ENCODE measurements at places on chromosomes 5 and 9. TPM values are rescaled to one million over a fixed set of nuclear protein-coding genes. Genes with fewer than 3 reads are reported as not detected.
A peak's percentile ranks its signal among the peaks of the same experiment; 100 is the strongest.

GRCh38 chr5:42940853-42941252 is 99.3 kb downstream of the ANXA2R start:
- no peak for DNase-seq

GRCh38 chr5:104421431-104421830 is 858.8 kb upstream of the NUDT12 start:
- DNase-seq: no peak

RNF180 gene
- 5.6 TPM for total RNA-seq

DNA sequence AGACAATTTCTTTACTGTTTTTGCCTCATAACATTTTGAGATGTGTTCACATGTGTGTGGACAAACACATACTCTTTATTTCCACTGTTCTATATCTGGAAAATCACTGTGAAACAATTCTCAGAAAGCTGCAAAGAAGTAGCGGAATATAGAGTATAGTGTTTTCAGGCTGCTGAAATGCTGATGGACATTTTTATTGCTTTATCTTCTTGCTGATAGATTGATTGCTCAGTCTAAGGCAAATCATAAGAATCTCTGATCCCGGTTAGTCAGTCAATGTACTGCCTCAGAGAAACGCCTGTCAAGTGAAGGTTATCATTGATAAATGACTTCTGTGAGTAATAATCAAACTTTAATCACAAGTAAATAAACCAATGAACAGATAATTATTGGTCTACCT is 364.9 kb upstream of the CTNND2 start:
- DNase-seq: no peak

DEPDC1B gene
- 5.2 TPM for total RNA-seq

DNA sequence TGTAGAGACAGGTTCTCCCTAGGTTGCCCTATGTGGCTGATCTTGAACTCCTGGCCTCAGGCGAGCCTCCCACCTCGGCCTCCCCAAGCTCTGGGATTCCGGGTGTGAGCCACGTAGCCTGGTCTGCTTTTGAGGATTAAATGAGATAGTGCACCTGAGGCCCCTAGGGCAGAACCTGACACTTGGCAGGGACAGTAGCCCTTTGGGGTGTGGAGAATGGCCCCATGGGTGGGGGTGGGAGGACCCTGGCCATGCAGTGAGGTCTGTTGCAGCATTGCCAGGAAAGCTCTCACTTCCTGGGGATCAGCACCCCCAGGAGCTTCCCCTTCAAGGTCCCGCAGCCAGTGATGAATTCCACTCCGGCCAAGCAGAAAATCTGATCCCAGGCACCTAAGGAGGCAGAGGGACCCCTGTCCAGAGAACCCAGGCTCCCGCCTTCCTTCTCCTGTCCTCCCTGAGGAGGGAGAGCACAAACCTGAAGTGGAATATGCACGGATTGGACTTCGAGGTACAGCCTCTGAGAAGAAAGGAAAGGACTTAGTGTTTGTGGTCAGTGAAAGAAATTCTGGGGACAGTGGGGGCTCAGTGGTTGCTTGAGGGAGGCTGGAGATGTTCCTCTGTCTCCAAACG is 73.9 kb upstream of the UNC5A start:
- DNase-seq: no peak

DNA sequence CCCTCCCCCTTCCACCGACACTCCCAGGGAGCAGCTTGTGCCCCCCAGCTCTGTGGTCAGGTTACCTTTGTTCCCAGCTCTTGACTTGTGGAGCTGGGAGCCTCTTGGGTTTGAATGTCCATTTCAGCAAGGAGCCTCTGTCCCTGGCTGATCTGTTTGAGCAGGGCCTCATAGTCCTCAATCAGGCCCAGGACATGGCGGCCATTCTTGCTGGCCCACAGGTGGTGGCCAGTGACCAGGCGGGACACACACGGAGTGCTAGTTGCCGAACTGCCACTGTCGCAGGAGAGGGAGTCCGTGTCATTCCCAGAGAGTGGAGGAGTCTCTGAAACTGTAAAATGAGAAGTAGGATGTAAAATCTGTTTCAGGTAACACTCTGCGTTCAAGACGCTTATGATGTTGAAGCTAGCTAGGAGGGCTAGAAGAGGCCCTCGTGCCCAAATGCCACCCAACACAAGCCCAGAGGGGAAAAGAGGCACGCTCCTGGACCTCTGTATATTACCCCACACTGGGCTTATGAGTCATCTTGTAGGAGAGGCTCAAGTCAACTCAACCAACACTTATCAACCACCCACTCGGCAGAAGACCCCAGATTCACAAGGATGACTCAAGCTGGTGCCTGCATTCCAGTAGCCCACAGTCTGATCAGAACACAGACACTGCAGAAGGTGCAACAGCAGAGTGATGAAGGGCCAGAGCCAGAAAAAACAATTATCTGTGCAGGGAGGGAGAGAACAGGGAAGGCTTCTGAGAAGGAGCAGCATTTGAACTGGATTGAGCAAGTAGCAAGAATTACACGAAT is 177.0 kb downstream of the CDK5RAP2 start:
- DNase-seq: peak; percentile 90

DNA sequence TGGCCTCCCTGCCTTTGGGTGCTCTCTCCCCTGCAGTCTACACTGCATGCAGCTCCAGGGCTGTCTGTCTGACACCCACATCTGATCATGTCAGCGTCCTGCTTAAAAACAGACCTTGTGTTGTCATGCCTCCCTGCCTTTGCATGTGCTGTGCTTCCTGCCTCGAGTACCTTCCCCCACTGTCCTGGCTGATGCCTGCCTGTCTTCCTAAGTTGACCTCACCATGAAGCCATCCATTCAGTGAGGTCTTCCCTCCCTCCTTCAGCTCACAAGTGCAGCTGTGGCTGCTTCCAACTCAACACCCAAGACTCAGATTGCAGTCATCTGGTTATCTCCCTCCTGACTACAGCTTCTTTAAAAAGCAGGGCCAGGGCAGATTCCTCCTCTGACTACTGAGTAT is 5.5 kb downstream of the ANGPTL2 start:
- no peak for DNase-seq

DNA sequence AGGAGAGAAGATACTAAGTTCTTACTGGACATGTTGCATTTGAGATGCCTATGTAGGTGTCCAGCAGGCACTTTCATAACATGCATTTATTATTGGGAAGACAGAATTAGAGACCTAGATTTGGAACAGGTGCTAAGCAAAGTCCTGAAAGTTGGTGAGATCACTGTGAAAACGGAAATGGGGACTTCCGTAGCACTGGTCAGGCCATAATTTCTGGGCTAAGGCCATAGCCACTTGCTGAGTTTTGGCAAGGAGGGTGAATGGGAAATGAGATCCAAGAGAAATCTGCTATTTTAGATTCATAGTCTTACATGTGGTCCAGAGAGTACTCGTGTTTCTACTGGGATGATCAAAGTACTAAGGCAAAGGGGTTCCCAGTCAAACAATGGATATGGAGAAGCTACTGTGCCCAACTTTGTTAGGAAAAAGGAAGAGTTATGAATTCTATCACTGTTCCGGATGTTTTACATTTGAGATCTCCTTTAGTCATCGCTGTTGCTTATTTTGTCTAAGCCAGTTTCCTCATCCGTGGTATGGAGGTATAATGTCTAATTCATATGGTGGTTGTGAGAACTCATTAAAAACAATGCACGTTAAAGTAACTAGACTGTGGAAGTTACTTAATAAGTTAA is 33.4 kb downstream of the TEK start:
- DNase-seq: no peak

GRCh38 chr5:28249771-28250415 is 1211.5 kb upstream of the CDH9 start:
- no peak for DNase-seq

ANKRD34B gene
- total RNA-seq: not detected

ARSI gene
- total RNA-seq: 13.8 TPM

DNA sequence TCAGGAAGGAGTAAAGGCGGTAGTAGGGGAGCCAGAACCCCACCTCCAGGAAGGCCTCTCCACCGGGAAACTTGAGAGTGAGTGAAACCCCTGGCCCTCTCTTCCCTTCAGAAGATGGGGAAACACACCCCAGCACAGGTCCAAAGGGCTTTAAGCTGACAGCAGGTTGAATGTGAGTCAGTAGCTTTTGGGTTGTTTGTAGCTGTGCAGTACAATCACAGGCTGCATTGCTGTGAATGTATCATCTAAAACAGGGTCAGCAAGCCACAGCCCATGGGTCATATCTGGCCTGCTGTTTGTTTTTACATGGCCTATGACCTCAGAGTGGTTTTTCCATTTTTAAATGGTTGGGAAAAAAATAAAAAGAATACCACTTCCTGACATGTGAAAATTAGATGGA is 10.0 kb downstream of the OTULINL start:
- peak; percentile 49 for DNase-seq

DNA sequence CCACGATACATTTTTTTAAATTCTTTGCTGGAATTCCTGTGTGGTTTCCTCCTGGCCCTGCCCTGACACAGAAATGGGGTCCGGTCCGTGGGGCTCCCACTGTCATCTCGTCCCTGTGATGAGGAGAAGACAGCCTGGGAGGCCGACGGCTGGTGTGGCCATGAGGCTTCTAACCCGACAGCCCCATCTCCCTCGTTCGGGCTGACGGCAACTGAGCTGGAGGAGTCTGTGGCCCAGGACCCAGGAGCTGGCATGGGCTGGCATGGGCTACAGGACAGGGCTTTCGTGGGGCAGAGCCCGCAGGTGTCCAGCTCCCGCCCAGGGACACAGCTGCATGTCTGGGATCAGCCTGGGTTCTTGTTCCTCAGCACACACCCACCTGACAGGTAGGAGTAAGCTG is 13.8 kb downstream of the LCN9 start:
- DNase-seq: no peak

All from fibroblast of villous mesenchyme (primary cell).